Motor neuron (in vitro differentiated cells): ENCODE measurements at places on chromosomes 5 and 9. TPM values are rescaled to one million over a fixed set of nuclear protein-coding genes. Genes with fewer than 3 reads are reported as not detected.

The MLANA gene
- total RNA-seq: 2.8 and 3.5 TPM in 2 replicates

The OTULIN gene
- 13.5 and 19.7 TPM in 2 replicates for total RNA-seq

The COL15A1 gene
- total RNA-seq: 46.3 TPM in 2 replicates

The IL13 gene
- total RNA-seq: not detected in 2 replicates

The PITX1 gene
- 0.16 and 0.46 TPM in 2 replicates for total RNA-seq

The ADAMTS6 gene
- 2.4 and 3.6 TPM in 2 replicates for total RNA-seq

The GFRA3 gene
- total RNA-seq: 0.58 and 0.59 TPM in 2 replicates

The MAMDC4 gene
- total RNA-seq: 6.2 and 8.6 TPM in 2 replicates

The ANKRD20A1 gene
- 1.9 and 5.7 TPM in 2 replicates for total RNA-seq

The CAPSL gene
- not detected in 2 replicates for total RNA-seq

The PCDHB8 gene
- 2.9 and 3.1 TPM in 2 replicates for total RNA-seq

DNA sequence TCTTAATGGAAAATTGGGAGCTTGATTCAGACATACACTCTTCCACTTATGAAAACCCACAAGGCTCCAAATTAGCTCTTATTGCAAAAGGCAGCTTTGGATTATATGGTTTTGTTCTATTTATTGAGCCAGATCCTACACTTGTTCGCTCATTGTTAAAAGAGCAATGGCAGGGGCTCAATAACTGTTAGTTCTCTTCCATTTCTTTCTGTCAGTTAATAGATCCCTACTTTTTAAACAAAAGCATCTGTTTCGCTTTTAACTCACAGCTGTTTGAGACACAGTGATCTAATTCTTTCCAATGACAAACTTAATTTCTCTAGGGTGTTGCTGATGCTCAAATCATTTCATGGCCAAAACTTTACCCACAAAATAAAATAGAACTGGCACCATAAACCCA lies 11.7 kb downstream of the C5 start:
- ATAC-seq: no peak

DNA sequence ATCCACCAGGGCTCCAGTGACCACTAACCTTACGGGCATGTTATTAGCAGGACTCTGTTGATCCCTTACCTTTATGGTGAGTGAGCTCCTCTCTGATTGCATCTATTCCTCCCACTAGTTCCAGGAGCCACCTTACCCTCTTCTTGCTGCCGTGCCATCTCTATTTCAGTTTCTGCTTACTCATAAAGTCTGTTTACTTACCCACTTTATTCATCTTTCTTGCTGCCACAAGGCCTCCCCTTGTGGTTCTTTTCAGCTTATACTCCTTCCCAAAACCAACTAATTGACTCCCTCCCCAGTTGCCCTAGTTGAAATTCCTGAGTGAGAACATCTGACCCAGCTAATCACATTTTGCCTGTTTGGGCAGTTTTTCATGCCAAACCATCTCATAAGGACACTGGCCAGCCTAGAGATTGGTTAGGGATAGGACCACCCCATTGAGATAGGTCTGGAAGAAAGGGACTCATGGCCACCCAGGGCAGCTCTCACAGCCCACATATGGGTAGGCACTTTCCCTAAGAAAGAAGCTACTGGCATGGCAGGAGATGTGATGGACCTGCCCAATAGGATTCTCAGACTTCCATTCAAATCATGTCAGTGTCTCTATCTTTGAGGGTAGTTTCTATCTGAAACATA lies 412.7 kb downstream of the EFNA5 start:
- no peak for ATAC-seq

GRCh38 chr5:102711525-102712385 lies 43.4 kb upstream of the PAM start:
- ATAC-seq: no peak

GRCh38 chr9:129278391-129279237 lies 100.6 kb upstream of the IER5L start:
- peak; percentile 24 for ATAC-seq

DNA sequence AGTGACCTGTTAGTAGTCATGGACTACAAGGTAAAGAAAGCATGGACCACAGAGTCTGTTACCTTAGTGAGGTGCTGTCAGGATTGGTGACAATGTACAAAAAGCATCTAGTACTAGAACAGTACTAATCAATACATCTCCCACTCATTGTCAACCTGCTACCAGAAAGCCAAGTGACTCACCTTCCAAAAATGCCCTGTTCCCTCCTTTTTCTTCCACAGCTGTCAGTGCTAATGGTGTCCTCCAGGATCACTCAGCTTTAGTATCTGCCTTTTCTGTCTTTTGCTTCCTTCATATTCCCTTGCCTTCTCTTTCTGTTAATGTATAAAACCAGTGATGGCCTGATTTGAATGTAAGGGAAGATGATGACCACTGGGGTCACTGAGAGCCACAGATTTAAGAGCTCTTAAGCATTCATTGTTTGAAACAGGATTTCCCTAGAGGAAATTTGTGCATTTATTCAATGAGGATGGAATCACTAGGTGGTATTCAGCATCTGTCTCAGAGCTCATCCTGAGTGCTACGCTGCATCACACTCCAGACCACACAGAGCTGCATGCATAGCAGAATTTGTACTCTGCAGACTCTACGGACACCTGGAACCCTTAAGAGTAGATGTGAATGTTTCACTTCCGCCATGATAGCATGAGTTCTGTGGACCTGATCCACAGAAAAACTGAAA lies 71.0 kb downstream of the SV2C start:
- ATAC-seq: no peak

DNA sequence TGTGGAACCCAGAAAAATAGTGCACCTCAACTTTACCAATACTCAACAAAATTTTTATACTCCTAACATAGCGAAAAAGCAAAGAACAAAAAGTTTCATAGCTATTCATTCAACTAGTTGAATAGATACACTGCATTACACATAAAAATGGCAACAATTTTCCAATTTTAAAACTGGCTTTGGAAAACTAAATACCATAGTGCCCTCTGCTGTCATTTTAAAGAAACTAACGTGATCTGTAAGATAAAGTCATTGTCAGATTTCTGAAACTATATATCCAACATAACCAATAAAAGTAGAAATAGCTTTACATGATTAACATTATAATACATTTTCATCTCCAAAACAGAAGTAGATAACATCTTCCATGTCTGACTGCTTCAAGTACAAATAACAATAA lies 31.6 kb downstream of the DTWD2 start:
- ATAC-seq: no peak

- peak; percentile 3 for ATAC-seq
These were observed 219.1 kb downstream of the C9orf50 start for GRCh38 chr9:129401623-129402370.

DNA sequence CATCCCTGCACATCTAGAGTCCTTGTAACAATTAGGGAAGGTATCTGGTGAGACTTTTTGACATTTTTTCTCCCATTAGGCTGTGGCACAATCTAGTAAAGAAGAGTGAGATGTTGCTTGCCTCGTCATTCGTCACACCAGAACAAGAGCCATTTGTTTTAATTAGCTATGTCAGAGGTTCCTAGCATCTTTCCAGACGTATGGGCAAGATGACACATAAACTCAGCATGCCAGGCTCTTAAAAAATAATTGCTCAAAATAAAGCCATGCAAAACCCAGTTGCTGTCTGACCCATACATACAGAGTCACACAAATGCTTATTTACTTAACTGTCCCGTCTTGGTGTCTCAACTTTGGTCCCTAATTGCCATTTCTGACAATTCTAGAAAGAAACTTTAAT lies 125.9 kb downstream of the TRPM3 start:
- ATAC-seq: no peak

DNA sequence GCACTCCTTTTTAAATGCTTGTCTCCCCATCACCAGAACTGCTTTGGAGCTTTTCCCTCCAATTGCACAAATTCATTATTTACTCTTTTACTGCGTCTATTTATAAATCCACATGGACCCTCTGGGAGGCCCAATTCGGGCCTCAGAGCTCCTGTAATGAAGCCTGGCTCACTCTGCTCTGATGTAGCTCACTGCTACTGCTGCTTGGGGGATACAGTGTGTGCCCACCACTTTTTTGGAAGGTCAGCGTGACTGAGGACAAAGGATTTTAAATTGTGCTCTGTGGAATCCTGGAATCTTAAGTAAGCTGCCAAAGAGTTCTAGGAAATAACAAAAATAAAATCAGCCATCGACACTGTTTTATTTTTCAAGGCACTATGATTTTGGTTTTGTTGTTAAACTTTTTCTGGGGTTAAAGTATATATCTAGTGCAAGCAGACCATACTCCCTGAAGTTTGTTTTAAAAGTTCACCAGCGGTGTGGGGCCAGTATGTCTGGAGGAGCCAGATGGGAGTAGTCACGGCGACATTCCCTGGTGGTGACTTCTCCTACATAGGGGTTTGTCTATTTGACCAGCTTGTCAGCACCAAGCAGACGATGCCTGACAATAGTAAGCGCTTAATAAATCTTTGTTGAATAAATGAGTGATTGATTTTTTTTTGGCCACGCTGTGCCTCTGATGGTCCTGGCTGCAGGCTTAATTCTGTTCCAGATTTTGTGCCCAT lies 142.8 kb downstream of the TMEM38B start:
- ATAC-seq: no peak

DNA sequence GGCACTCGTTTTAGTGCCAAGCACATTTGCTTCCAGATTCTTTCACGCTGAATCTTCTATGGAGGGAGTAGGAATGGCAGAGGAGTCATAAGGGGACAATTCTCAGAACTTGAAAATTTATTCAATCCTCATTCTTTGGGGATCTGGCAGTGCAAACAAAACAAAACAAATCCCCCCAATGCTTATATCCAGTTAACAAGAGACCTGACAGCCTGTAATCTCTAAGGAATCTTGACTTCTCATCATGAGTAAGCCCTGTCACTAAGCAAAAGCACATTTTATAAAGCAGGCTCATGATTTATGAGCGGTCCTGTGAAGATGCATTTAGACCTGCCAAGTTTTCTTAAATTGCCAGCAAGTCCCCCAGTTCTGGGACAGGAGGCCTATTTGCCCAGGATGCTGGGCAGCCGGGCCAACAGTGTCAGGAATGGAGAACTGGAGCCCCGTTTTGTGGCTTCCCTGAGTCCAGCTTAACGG lies 513.9 kb downstream of the CTNND2 start:
- ATAC-seq: no peak

DNA sequence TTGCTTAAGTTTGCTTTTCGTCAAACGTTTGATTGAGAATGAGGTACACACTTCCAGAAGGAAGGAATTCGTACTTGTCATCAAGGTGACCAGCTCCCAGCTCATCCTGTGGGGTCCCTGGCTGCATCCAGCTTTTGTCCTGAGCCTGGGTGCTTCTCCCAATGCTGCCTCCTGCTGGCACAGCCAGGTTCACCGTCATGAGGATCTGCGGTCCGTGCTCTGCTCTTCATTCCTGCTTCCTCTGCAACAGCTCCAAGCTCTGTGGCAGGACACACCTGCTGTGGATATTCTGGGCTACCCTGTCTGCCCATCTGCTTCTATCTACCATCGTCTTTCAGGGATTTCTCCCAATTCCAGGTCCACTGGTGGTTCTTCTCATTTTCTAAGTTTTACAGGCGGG lies 13.3 kb upstream of the UBE2QL1 start:
- ATAC-seq: no peak

GRCh38 chr5:137440795-137441194 lies 58.3 kb downstream of the SPOCK1 start:
- ATAC-seq: no peak

DNA sequence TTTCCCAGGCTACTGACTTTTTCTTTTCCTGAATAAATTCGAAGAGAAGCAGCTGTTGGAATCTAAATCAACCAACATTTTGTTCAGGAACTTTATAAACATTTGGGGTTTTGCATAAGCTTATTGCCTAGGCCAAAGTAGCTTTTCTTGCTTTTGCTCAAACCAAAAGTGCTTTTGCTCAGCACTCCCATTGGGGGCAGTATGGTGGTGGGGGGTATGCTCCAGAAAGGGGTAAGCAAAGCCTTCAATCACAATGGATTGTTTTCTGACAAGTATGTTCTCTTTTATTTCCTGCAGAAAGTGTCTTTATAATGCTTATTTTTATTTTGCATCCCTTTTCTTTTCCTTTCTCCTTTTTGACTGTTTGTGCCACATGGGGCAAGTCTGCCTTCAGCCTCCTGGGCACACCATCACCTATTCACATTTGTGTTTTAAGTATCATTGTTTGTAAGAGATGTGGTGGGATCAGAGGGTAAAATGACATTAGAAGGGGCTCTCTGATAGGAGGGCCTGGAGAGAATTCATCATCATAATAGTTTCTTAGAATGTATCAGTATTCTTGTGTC lies 86.0 kb downstream of the PRDM6 start:
- ATAC-seq: no peak

- no peak for ATAC-seq
These were observed 370 bp upstream of the CDH6 start for GRCh38 chr5:31193116-31193515.

GRCh38 chr9:17005056-17005823 lies 129.6 kb upstream of the CNTLN start:
- no peak for ATAC-seq

- ATAC-seq: no peak
These were observed 416.9 kb downstream of the MRPS30 start for GRCh38 chr5:45225571-45226031.

DNA sequence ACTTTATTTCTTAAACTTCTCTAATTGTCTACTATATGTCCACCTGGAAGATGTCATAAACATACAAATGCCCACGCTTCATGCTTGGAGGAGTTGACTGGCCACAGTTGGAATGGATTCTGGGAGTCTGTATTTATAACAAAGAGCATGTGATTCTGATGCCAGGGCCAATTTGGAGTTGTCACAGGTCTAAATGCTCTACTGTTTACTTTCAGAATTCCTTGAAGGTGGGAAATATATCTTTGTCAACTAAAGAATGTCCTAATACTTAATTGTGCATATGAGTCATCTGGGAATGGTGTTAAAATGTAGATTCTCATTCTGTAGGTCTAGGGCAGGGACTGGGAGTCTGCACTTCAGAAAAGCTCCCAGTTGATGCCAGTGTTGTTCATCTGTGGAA lies 196.1 kb downstream of the ANXA1 start:
- no peak for ATAC-seq

DNA sequence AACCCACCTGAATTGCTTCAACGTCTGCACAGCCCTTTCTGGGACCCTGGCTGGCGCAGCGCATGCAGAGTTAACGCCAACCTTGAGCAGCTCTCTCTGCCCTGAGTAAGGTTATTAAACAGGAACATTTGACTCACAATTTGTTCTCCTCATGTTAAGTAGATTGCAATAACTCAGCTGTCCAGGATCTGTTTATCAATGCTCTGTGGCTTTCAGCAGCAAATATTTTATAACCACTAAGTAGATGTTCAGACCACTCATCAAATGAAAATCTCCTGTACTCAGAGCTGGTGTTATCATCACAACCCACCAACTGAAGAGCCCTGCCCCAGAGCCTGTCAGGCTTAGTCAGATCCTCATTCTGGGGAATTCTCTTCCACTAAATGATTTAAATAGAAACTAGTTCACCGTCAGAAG lies 403.0 kb downstream of the ZNF608 start:
- ATAC-seq: peak; percentile 85

DNA sequence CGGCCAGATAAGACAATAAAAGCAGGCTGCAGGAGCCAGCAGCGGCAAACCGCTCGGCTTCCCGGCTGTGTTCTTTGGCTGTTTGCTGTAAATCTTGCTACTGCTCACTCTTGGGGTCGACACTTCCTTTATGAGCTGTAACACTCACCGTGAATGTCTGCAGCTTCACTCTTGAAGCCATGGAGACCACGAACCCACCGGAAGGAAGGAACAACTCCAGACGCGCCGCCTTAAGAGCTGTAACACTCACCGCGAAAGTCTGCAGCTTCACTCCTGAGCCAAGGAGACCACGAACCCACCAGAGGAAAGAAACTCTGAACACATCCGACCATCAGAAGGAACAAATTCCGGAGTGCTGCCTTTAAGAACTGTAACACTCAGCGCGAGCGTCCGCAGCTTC lies 451.7 kb downstream of the AGTPBP1 start:
- ATAC-seq: no peak

- no peak for ATAC-seq
These were observed 27.4 kb downstream of the BICD2 start for GRCh38 chr9:92737216-92737606.

- ATAC-seq: no peak
These were observed 14.4 kb upstream of the SCGB3A1 start for GRCh38 chr5:180605554-180606214.
